Activated naive CD8-positive, alpha-beta T cell treated with anti-CD3 and anti-CD28 coated beads for 36 hours (primary cell): ENCODE measurements at places on chromosomes 6 and 20. TPM values are rescaled to one million over a fixed set of nuclear protein-coding genes. Genes with fewer than 3 reads are reported as not detected.

- peak; percentile 74 for DNase-seq
Measured at GRCh38 chr6:33418690-33419291, 884 bp upstream of the CUTA start.

GRCh38 chr20:37516811-37517750 is 4.0 kb upstream of the NNAT start:
- DNase-seq, result no peak

TRIM27 gene
- 52.3 TPM for total RNA-seq

DNA sequence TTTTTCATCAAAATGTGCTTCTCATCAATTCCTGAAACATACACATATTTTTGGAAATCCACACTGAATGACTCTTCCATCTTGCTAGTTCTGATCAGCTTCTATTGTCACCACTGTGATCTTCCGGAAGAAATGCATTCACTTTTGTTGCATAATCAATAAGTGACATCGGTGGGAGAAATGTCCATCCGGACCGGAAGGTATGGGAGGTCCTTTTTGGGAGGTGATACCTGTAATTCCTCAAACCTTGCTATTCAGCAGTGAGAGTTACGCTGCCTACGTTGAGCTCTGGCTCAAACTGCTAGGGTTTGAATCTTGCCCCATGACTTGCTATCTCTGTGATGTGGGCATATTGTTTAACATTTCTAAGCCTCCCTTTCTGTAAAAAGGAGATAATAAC is 16.6 kb upstream of the TFB1M start:
- DNase-seq, result no peak

DNA sequence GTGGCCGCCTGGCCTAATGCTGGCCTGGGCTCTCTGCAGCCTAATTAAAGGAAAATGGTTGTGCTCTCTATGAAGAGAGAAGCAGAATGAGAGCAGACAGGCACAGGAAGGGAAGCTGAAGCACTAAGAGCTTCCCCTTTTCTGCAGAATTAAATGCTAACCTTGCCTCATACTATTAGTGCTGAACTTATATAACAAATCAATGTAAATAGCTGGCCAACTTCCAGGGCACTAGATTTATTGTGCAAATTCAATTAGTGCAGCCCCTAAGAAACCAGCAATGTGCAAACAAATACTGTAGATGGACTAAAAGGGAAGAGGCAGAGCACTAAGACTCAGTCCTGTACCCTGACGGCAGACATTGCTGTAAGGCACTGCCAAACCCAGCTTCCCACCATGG is 36.1 kb upstream of the INSM1 start:
- no peak for DNase-seq

SPEF1 gene
- total RNA-seq, result 0.12 TPM

HLA-DQB2 gene
- not detected for total RNA-seq

GRCh38 chr6:134979142-134979541 is 29.2 kb upstream of the ALDH8A1 start:
- DNase-seq, result peak; percentile 51

TLDC2 gene
- not detected for total RNA-seq

MAPK13 gene
- total RNA-seq, result 53.0 TPM

TMC2 gene
- not detected for total RNA-seq

GRCh38 chr6:144423167-144423566 is 138.0 kb downstream of the UTRN start:
- DNase-seq, result no peak

BPIFA1 gene
- total RNA-seq, result not detected

GRCh38 chr6:75568965-75569364 is 32.7 kb upstream of the SENP6 start:
- no peak for DNase-seq

DNA sequence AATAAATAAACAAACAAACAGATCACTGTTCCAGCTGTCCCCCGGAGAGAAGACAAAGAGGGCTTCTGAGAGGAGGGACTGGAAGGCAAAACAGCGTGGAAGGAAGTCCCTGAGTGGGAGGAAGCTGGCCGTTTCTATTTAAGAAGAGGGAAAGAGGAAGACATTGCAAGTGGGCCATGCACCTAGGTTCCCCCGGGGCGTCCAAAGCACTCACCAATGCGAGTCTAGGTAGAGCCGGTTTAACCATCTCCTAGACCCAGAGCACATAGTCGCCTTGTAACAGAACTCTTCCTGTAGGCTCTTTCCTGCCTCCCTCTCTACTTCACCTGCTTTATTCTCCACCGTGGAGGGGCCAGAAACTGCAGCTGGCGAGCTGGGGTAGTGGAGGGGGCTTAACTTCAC is 158.4 kb downstream of the ZDHHC14 start:
- DNase-seq, result no peak

DNA sequence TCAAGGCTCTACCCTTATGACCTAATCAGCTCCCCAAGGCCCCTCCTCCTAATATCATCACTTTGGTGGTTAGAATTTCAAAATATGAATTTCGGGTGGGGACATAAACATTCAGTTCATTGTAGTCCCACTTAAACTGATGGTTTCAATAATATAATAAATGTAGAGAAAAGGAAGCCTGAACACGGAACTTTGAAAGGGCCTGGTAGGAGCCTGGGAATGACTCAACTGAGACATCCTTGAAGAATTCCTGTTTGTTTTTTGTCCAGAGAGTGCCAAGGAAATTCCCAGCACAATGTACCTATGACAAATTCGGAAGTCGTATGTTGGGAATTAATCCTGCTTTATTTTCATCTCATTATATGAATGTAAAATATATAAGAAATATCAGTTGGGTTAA is 457.9 kb downstream of the PLCB1 start:
- DNase-seq, result no peak

GRCh38 chr6:88561034-88561953 is 395.1 kb upstream of the CNR1 start:
- no peak for DNase-seq

EPB41L1 gene
- total RNA-seq, result 0.84 TPM

SLC35D3 gene
- total RNA-seq, result not detected

DNA sequence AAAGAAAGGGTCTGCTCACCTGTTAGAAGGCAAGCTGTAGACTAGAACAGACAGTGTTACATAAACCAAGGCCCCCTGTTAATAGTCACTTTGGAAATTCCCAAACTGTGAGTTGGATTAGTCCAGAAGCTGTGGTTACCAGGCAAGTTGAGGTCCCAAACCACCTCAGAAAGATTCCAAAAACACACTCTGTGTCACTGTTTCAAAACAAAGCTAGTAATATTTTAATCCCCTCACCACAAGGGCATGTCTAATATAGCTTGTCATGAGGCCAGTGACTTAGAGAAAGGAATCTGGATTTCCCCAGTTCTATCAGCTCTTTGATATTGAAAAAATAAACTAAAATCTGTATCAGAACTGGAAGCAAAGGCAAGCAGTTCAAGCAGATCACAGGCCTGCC is 244.6 kb downstream of the HAO1 start:
- DNase-seq, result no peak

DNA sequence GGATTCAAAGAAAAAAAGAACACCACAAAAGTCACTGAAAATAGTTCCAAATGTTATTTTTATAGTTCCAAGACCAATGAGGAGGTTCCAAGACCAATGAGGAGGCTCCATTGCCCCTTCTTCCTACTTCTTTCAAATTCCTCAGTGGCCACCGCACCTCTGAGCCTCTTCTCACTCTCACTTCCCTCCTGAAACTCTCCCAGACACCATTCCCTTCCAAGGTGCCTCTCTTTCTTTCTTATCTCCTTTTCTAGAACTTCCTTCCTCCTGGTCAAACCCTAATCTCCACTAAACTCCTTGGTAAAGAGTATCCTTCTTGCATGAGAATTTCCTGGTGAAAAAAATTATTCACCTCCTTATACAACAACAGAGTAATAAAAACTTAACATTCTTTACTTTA is 20.4 kb upstream of the MCUR1 start:
- DNase-seq, result no peak

DNA sequence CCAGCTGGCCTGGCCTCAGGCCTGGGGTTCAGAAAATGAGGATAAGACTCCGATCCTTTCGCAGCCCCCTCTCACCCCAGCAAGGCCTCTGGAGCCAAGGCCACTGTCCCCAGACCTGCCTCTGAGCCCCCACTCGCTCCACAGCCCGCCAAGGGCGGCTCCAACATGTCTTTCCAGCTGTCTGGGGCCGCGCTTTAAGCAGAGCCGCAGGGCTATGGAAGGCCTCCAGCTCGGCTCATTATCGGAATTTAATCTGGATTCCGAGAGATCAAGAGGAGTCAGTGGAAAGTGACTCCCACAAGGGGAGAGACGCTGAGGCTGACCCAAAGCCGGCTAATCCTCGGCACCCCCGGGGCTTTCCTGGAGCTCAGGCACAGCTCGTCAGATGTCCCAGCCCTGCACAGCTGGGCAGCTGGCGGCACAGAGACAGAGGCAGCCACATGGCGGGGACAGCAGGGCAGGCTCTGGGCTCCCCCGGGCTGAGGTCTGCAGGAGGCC is 41.8 kb downstream of the BMP7 start:
- no peak for DNase-seq

SLC22A2 gene
- not detected for total RNA-seq

- no peak for DNase-seq
Measured at GRCh38 chr6:146146836-146147235, 118.0 kb downstream of the GRM1 start.

TINAG gene
- not detected for total RNA-seq

DNA sequence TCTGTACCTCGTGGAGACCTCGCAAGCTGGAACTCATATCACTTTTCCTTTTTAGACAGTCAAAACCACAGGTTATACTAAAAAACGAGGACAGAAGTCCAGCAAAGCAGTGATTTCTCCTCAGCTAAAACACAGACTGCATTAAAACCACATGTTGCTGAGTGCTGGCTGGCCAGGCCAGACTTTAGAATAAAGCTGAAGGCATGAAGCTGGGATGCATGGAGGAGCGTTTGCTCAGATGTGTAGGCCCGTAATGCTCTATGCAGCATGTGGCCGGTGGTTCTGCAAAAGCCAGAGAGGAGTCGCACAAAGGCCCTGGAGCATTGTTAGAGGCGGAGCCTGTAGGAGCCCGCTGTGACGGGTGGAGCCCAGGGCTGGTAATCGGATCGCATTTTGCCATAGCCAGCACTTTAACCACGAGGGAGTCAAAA is 83.6 kb downstream of the SMOC2 start:
- no peak for DNase-seq

GRCh38 chr6:164897523-164898235 is 411.7 kb downstream of the C6orf118 start:
- no peak for DNase-seq

DNA sequence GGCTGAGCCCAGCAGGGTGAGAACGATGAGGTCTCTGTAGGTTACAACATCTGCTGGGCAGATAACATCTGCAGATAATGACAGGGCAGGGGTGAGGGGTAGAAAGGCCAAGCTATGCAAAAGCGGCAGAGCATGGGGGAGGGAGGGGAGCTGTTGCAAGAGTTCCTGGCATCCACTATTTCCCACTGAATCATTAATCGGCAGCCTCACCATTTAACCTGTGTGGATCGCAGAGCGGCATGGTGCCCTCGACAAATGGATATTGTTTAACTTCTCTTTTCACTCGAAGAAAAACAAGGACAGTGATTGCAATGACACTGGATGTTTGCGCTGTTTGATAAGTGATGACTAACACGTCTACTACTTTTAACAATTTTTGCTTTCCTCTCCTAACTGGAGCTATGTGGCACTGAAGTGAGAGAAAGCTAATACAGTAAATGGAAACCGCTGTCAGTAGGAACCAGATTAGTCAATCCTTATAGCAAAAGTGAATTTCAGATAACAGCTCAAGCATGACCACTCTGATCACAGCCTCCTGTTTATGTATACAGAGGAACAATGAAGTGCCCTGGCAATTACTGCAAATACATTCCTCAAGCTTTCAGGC is 381.5 kb downstream of the TFAP2A start:
- DNase-seq, result no peak

PPIL6 gene
- 0.60 TPM for total RNA-seq

PLN gene
- total RNA-seq, result not detected

MYBL2 gene
- total RNA-seq, result 139 TPM

PARD6B gene
- total RNA-seq, result 3.9 TPM

DNA sequence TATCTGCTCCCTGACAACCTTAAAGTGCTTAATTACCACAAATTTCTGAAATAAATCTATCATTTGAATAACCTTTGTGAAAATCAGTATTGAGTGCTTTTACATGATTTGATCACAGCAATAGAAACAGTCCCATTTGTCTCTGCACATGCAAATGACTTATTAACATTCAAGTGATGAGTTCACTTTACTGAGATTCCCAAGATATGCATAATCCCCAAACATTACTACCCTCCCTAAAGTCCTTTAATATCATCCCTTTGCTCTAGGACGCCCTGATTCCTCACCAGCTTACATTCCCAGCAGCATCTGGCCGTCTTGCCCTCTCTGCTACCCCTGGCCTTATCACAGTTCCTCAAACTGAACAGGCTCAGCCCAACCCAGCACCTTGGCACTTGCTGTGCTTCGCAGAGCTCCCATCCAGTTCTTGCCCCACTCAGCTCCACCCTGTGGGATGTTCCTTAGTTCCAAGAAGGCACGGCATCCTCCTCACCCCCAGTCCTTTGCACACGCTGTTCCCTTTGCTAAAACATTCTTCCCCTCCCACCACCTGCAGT is 347.5 kb downstream of the PREX1 start:
- DNase-seq, result no peak

- DNase-seq, result no peak
Measured at GRCh38 chr6:113596387-113597230, 260.5 kb upstream of the MARCKS start.
